ENCODE measurements at places on chromosomes 13 and 19.

- no peak for DNase-seq
These were observed 9.0 kb upstream of the KCNN1 start for GRCh38 chr19:17957885-17958284.

DNA sequence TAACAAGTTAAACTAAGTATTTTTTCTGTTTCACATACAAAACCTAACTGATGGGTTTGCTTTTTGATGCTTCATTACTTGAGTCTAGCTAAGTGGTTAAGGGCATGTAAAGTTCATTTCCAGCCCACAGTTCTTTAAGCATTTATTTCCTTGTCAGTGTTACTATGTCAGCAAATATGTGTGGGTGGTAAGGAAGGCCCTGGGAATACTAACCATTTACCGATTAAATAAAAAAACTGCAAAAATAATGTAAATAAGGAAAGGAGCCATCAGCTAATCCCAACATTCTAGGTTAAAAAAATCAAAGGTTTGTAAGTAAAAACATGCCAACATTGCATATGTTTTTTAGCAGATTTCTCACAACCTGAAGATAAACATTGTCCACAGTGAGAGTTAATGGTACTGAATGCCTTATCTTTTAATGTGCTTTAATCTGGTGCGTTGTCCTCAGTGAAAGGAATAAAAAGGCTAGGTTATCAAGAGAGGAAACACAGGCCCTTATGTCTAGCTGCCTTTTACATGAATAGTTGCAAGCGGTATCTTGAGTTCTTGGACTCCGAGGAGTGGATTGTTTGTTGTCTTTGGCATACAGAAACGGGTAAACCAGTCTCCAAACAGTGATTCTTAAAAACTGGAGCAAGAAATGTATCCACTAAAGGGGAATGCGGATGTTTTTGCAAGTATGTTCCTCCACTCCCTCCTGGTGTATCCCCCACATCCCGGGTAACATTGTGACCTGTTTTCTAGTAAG is 949.6 kb upstream of the SLC10A2 start:
- no peak for DNase-seq

DNA sequence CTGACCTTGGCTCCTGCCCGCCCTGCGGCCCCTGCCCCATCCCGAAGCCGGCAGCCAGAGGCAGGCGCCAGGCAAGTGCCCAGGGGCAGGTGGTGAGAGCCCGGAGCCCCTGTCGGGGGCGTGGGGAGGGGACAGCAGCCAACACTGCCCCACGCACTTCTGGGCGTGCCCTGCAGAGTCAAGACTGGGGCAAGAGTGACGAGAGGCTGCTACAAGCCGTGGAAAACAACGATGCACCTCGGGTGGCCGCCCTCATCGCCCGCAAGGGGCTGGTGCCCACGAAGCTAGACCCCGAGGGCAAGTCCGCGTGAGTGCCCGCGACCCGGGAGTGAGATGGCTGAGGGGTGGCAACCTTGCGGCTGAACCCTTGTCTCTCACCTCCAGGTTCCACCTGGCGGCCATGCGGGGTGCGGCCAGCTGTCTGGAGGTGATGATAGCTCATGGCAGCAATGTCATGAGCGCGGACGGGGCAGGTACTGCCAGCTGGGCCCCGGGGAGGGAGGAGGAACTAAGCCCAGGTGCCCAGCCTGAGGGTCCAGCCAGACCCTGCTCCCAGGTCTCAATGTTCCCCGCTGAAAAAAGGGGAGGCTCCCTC is 17.3 kb downstream of the ANKRD24 start:
- DNase-seq: no peak

- DNase-seq: no peak
These were observed 14.2 kb downstream of the FBXO46 start for GRCh38 chr19:45716359-45717130.

DNA sequence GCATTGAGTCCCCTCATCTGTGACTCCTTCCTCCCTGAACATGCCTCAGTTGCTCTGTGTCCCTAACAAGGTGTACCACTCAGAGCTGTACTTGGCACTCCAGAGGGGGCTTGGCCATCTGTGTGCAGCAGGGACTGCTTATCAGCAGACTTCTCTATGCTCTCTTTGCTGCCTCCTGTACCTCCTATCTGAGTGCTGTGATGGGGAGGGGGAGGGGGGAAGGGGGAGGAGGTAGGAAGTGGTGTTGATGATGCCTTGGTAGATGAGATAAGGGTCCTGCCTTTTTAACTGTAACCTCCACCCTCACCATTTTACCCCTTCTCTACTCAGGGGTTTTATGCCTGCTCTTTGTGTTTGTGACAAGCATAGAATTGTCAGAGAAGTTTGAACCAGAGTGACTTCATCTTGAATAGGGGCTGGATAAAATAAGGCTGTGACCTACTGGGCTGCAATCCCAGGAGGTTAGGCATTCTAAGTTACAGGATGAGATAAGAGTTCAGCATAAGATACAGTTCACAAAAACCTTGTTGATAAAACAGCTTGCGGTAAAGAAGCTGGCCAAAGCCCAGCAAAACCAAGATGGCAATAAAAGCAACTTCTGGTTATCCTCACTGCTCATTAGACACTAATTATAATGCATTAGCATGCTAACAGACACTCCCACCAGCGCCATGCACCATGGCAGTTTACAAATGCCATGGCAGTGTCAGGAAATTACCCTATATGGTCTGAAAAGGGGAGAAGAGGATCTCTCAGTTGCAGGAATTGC is 13.2 kb downstream of the PCDH8 start:
- no peak for DNase-seq

- no peak for DNase-seq
These were observed 3.6 kb downstream of the MIR17HG start for GRCh38 chr13:91351123-91351522.

DNA sequence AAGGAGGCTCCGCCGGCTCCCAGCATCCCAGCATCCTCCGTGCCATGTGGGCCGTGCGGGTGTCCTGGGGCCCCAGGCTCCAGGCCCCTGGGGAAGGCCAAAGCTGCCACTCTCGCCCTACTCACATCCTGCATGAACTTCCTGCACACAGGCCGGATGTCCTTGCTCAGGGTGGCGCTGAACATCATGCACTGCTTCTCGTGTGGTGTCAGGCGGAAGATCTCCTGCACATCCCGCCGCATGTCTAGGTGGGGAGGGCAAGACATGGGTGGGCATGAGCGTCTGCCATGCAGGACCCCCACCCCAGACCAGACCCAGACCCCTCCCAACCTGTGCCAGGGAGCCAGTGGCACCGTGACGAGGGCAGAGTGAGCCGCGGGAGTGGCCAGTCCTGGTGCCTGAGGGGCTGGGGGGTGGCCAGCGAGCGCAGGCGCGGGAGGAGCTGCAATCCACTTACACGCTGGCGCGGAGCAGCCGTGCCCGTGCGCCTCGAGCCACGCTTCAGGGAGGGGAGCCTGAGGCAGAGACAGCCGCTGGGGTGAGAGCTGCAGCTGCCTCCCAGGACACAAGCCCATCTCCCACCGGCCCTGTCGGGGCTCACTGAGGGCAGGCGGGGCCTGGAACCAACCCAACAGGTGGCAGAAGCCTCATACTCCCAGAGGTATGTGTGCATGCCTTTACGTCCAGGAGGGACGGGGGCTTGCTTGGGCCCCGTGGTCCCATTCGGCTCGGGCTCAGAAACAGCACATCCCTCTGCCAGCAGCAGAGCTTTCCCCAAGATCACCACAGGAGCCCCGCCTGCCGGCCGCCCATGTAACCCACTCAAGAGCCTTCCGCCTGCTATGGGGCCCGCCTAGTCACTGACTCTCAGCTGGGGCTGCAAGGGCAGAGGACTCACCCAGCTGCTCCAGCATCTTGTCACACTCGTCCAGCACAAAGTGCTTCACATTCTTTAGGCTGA is 8.8 kb downstream of the DDX39A start:
- peak; percentile 81 for DNase-seq

GRCh38 chr13:93476175-93476574 is 249.6 kb downstream of the GPC6 start:
- no peak for DNase-seq

- no peak for DNase-seq
These were observed 675 bp upstream of the PGPEP1 start for GRCh38 chr19:18339723-18340122.

DNA sequence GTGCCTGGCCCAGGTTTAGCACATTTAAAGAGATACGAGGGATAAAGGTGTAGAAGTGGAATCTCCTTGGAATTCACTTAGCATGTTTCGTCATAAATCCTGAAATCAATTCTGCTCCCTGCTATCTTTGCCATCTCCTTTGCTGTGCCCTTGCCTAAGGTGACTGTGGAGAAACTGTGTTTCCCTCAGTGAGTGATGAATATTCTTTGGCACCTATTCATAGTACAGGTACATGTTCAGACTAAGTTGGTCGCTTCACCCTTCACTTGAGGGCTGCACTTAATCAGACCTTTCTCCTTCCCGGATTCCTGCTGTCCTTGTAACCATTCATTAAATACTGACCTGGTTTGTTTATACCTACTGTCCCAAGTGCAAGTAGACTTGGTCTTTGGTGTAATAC is 17.8 kb downstream of the PCCA start:
- no peak for DNase-seq

DNA sequence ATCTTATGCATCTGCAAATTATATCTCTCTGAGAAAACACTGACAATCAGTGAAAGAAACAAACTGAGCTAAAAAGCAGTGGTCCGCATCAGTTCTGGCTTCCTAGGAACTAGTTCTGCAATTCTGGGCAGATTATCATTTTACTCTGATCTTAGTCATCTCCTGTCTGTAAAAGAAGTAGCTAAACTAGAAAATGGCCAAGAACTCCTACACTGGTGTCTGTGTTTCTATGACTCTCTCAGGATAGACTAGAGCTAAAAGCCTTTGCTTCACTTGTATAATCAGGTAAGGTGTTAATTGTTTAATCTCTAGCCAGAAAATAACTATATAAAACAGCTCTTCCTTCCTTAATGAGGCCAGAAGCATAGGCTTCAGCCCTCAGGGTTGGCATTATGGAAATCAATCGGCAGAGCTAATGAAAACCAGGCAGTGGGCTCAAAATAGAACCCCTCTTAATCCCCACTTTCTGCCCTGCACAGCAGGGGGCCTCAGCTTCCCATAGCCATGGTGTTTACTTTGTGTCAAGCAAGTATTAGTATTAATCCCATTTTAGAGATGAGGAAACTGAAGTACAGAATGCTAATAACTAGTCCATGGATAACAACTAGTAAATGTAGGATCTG is 459.2 kb downstream of the FGF14 start:
- DNase-seq: no peak

DNA sequence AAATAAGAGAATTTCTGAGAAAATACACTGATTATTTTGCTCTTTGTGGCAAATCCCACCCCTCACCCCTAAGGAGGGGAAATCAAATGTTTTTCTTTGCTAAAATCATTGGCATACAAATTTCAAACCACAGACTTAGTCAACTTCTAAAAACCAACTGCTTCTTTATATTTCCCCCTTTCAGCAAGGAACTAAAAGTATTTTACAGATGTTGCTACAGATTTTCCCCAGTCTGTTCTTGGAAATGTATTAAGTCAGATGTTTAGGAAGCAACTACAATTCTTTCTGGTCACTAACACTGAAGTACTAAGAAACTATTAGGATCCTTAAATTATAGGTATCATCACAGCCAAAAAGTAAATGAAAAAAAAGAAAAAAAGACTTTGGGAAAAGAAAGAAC is 6.9 kb downstream of the MTMR6 start:
- DNase-seq: no peak

GRCh38 chr19:51552996-51553725 is 17.9 kb upstream of the ZNF175 start:
- DNase-seq: peak; percentile 28

DNA sequence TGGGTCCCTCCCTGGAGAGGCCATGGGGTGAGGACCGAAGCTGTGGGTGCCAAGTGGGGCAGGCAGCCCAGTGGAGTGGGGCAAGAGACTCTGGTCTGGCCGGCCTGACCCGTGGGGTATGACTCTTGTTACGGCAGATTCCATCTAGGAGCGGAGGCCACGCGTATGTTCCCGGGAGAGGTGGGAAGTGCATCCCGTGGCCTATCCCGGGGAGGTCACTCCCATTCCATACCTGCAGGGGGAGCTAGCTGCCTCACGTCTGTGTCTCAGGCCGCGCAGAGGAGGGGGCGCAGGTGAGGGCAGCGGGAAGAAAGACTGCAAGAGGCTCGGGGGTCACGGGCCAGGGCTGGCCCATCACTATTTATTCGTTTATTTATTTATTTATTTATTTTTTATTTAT is 4.9 kb downstream of the CSNK1G2 start:
- DNase-seq: no peak

DNA sequence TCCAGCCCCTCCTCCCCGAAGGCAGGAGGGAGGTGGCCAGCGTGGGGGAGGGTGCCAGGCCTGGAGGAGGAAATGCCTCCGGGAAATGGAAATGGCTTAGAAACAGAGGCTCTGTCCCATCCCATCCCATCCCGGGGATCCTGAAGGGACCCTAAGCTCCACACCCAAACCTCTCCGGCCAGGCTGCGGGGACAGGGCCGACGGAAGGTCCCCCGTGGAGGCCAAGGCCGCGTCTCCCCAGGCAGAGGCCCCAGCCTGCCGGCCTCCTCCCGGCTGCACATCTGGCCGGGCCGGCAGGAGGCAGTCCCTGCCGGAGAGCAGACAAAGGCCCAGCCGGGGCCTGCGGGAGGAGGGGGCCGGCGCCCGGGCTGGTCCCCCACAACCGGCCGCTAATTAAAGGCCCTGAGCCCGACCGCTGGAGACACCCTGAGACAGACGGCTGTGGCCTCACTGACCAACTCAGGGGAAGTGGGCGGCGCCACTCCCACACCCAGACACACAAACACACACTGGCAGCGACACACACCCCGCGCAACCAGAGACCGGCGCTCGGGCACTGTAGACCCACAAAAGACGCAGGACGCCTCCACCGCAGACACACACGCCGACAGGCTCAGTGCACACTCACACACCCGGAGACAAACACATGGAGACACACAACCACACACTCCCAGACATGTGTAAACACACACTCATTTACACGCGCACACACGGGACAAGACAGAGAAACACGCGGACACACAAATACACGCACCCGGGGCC is 1.1 kb downstream of the ADAMTS10 start:
- peak; percentile 19 for DNase-seq

GRCh38 chr13:86757236-86757978 is 913.8 kb upstream of the SLITRK5 start:
- peak; percentile 42 for DNase-seq

GRCh38 chr13:62292714-62293480 is 877.2 kb upstream of the PCDH20 start:
- no peak for DNase-seq

GRCh38 chr13:30479883-30480219 is 14.1 kb upstream of the HMGB1 start:
- DNase-seq: no peak

Measured in CD4-positive, alpha-beta T cell treated with Interferon alpha-2 for 1 hour (primary cell).